Fibroblast of skin of left biceps (primary cell): ENCODE measurements at places on chromosomes 4 and X.

GRCh38 chr4:105858466-105859040 is 36.7 kb upstream of the NPNT start:
- DNase-seq, result no peak

- no peak for DNase-seq
Measured at GRCh38 chr4:11404431-11404830, 24.3 kb downstream of the HS3ST1 start.

DNA sequence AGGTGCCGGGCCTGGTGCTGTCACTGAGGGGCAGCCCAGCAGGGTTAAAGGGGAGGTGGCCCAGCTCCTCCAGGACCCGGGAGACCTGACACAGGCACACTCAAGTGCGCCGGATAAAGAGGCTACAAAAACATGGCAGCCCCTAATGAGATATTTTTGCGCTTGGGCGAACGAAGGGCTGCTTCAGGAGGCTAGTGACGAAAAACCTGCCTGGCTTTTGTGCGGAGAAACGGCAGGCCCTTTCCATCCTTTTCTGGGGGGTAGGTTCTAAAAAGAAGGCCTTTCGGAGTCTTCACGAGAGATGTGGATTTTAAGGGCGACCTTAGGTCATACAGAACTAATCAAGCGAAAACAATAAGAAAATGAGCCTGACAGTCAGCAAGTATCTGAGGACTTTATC is 35.5 kb downstream of the HELT start:
- no peak for DNase-seq

DNA sequence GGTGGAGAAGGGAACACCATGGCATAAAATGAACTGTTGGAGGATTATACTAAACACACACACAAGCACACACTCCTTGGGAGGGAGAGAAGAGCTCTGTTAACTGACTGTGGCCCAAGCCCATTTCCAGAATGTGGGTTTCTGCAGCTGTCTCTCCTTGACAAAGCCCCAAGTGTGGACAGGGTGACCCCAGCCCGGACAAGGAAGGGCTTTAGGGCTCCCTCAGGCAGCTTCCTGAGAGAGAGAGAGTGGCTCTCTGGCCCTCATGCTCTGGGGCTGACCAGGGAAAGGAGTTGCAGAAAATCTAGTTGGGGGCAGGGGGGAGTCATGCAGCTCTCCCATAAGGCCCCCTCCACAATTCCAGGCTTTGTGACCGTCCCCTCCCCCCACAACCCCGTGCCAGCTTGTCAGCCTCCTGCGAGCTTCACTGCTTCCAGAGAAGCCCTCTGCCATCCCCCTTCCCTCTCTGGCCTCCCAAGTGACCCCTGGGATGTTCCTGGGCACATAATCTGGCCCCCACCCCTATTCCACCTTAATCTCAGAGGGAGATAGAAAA is 590 bp downstream of the ARHGEF9 start:
- no peak for DNase-seq

DNA sequence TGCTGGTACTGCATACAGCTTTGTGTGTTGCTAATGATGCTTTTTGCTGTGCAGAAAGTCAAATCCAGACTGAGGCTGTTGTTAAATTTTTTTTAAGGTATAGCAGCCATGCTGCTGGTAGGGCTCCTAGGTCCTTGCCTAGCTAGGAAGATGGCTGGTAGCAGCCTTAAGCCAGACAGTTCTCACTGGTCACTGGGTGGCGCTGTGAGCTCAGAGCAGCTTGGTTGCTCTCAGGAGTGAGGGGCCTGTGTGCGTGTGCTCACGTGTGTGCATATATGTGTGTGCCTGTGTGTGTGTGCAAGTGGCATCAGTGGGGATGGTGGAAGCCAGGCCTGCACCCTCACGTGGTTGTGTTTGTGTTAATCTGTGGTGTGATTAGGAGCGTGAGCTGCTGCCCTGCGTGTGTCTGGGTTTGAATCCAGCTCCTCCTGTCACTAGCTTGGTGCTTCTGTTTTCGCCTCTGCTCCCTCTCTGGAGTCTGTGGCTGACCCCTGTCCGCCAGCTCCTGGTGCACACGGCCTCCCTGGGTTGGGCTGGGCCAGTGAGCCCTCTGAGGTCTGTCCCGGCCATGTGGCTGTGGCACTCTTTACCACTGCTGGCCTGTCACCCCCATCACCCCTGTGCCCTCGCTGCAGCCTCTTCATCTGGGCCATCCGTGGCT is 46.1 kb downstream of the SORCS2 start:
- no peak for DNase-seq
